GM12892 (cell line): ENCODE measurements at places on chromosomes 4 and X.

GRCh38 chr4:183959319-183960045, 54.4 kb downstream of the STOX2 start:
- DNase-seq = no peak

DNA sequence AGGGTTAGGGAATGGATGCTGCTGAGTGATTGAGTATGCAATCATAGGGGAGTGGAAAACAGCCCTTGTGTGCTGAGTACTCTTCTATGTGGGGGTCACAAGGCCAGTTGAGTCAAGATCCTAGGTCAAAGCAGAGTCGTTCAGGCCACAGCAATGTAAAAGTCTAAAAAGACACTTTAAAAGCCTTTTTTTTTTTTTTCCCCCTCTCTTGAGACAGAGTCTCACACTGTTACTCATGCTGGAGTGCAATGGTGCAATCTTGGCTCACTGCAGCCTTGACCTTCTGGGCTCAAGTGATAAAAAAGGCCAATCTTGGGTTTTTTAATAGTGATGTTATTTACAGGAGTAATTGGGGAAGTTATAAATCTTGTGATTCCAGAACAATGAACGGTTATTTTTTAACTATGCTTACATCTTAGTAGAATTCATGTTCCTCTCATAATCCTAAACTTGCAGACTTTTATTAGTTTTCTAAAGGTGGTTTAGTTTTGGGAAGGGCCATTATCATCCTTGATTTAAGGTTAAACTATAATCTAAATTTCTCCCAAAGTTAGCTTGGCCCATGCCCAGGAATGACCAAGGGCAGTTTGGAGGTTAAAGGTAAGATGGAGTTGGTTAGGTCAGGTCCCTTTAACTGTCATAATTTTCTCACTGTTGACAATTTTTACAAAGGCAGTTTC, 82.2 kb upstream of the BMP2K start:
- no peak for DNase-seq

DNA sequence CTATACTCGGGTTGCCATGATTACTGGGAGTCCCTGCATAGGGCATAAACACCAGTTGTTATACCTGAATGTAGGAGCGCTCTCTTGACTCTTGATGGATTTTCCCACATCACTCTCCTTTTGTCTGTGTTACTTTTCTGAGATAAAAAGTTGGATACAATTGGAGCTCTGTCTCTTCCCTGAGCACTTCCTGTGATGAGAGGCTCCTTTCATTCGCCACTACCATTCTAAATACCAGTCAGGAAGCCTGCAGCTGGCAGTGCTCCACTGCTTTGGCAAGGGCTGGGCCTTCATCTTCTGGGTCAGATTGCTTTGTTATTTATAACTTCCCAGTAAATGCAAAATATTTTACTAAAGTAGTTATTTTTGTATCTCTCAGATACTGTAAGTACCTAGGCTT, 13.9 kb downstream of the TCEANC start:
- no peak for DNase-seq

GRCh38 chr4:110109455-110109854, 89.0 kb downstream of the ELOVL6 start:
- no peak for DNase-seq
